Stimulated activated CD8-positive, alpha-beta memory T cell treated with anti-CD3 and anti-CD28 coated beads, Interleukin-4, amount 100 ng/mL, for 4 hours (primary cell): ENCODE measurements at places on chromosomes 5 and 9.

- DNase-seq, result no peak
These were observed 449.2 kb upstream of the ACTBL2 start for GRCh38 chr5:57931807-57932206.

GRCh38 chr5:78467752-78468357 is 107.4 kb downstream of the SCAMP1 start:
- DNase-seq, result no peak

GRCh38 chr5:76406673-76407072 is 3.6 kb downstream of the IQGAP2 start:
- DNase-seq, result no peak

- no peak for DNase-seq
These were observed 13.3 kb upstream of the STING1 start for GRCh38 chr5:139495638-139496435.

- DNase-seq, result no peak
These were observed 131.9 kb downstream of the MAST4 start for GRCh38 chr5:66728049-66728448.

DNA sequence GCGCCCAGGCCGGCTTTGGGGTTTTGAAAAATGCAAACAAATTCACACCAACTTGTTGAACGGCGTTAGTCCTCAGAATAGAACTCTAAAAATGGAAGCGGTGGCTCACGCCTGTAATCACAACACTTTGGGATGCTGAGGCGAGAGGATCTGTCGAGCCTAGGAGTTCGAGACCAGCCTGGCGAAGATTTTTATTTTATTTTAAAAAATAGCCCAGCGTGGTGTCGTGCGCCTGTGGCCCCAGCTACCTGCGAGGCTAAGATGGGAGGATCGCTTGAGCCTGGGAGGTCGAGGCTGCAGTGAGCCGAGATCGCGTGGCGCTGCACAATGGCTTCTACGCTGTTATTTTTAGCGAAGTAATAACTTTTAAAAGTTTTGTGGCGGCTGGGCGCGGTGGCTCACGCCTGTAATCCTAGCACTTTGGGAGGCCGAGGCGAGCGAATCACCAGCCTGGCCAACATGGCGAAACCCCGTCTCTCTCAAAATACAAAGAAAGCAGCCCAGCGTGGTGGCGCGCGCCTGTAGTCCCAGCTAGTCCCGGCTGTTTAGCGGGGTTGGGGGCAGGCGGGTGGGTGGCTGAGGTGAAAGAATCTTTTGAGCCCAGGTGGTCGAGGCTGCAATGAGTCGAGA is 694 bp upstream of the PLIN2 start:
- DNase-seq, result no peak

DNA sequence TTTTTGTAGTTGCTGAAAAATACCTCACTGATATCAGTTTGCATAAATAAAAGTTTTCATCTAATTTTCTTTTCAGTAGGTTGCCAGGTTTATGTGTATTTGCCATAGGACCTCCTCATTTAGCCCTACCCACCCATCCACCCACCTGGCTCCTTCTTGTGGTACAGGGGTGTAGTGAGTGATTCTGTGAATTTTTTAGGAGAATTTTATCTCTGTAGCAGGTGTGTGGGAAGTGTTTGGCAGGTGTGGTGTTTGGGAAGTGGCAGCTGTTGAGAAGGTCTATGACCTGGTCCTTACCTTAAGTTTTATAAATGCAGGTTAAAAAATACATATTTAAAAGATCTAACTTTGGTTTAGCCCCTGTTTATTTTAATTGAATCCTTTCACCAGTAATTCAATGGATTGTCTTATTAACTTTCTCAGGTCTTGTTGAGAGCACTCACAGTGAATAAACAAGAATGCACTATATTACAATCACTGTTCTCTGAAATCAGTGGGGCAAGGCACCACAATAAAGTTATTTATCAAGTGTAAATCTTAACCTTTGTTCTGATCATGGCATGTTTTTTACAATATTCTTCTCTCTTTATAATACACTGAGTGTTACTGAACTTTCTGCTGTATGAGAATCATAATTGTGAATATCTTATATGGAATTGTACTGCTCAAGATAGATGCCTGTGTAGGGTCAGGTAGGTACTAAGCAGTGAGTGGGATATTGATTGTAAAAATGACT is 189.1 kb downstream of the WDR70 start:
- no peak for DNase-seq

GRCh38 chr9:72333197-72333596 is 31.8 kb downstream of the ZFAND5 start:
- no peak for DNase-seq

DNA sequence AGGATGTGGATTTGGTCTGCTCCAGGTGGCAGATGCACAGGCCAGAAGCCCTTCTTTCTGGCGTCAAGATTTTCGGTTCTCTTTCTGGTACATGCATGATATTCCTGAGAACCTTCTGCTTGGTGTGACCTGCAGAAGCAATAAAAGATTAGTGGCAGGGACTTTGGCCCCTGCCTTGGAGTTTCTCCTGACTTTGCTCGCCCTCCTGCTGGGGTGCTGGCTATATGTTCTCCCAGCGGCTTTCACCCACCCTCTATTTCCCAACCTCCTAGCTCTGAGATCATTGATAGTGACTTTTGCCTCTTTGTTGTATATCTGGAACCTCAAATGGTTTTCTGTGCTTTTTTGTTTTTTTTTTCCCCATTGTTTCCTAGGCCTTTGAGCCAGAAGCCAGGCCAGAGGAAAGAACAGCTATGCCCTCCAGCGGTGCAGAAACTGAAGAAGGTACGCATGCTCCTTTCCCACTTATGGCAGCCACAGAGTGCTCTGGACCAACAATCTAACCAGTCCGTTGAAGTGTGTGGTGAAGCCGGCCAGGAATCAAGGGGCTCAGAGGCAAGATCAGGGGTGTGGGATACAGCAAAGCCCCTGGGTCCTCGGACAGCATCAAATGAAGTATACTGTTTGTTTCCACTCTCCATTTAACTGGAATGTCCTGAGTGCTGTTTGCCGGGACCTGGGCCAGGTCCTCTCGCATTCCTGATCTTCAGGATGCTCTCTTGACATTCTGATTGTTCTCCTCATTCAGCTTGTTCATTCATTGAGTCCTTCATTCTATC is 154.5 kb downstream of the ARHGEF28 start:
- no peak for DNase-seq

DNA sequence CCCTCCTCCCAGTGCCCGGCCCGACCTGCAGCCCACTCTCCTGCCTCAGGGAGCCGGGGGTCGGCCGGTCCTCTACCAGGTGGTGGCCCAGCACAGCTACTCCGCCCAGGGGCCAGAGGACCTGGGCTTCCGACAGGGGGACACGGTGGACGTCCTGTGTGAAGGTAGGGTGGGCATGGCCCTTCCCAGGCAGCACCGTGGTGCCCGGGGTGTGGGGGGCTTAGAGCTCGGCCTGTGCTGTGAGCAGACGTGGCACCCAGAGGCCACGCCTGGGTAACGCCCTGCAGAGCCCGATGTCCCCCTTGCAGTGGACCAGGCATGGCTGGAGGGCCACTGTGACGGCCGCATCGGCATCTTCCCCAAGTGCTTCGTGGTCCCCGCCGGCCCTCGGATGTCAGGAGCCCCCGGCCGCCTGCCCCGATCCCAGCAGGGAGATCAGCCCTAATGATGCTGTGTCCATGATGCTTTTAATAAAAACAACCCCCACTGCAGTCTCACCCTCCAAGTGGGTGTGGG is 7.2 kb downstream of the ENTPD8 start:
- no peak for DNase-seq

GRCh38 chr9:130675396-130675795 is 11.0 kb downstream of the PRDM12 start:
- DNase-seq, result no peak
